ENCODE measurements at places on chromosomes 4 and X.

- DNase-seq, result no peak
These were observed 410.3 kb upstream of the RASGEF1B start for GRCh38 chr4:81881855-81882621.

DNA sequence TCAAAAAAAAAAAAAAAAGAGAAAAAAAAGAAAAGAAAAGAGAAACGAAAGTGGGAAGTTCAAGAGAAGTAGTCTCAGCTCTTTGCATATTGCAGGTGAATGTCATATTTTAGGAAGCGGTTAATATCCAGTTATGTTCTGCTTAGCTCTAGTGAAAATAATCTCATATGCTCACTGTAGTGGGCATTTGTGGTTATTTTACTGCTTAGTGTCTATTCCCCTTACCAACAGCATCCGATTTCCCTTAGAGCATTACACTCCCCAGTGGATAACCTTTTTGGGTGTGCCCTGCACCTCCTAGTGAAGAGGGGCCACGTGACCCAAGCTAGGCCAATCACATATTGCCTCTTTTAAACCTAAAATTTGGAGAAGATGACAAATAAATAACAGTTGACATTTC, 111.2 kb upstream of the ZNF827 start:
- no peak for DNase-seq

- DNase-seq, result no peak
These were observed 429.1 kb upstream of the INTU start for GRCh38 chr4:127203562-127204200.

DNA sequence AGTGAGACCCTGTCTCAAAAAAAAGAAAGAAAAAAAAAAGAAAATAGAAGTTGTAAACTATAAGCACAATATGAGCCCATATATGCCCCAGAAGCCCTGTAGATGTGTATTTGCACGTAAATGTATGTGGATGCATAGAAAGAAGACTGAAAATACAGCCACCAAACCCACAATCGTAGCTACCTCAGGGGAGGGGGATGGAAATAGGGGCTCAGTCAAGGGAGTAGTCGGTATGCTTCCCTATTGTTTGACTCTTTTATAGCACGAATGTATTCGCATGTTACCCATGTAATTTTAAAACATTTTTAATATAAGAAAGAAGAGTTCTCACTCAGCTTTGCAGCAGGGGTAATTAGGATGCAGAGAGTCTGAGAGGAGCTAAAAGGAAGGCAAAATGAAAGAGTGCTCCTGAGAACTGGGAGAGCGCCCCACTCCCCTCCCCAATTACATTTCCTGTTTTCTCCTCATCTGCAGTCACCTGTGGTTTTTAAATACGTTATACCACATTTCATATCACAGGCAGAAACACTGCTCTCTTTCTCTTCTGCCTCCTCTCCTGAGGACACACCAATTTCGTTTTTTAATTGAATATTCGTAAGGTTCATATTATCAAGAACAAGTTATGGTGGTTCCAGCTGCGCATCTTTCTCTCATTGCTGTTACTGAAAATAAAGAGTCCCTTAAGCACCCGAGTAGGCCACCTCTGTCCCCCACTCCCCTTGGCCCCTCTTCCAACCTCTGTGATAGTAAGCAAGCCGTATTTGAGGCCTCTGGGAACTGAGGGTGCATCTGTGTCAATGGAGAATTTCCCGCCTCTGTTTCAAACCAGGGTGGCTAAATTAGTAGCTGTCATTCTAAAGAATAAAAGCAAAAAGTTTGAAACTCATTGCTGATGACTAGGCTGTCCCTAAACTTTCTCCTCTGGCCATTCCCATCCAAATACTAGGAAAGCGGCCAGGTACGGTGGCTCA, 10.7 kb downstream of the SEPTIN6 start:
- no peak for DNase-seq

GRCh38 chrX:134738986-134739740, 80.9 kb upstream of the PLAC1 start:
- no peak for DNase-seq

GRCh38 chr4:118224243-118224829, 128.5 kb downstream of the PRSS12 start:
- DNase-seq, result no peak

GRCh38 chr4:176475067-176475466, 155.3 kb downstream of the SPCS3 start:
- DNase-seq, result no peak

GRCh38 chr4:137532869-137533236, 559 bp upstream of the PCDH18 start:
- no peak for DNase-seq

DNA sequence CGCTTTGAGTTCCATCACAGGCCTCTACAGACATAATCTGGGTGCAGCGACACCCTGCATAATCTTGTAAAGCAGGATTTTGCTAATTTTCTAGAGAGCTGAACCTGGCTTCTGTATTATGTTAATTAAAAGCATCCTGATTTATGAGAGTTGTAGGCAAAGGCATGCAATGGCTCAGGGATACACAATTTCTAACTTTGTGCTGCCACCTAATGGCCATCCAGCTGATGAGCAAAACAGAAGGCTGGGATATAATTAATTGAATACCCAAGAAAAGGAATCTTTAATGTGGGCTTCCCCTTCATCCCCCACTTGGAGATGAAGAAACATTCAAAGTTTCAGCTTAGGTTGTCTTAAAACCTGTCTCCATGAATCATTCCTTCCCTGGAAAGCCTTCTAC, 78.1 kb downstream of the BMP15 start:
- no peak for DNase-seq

DNA sequence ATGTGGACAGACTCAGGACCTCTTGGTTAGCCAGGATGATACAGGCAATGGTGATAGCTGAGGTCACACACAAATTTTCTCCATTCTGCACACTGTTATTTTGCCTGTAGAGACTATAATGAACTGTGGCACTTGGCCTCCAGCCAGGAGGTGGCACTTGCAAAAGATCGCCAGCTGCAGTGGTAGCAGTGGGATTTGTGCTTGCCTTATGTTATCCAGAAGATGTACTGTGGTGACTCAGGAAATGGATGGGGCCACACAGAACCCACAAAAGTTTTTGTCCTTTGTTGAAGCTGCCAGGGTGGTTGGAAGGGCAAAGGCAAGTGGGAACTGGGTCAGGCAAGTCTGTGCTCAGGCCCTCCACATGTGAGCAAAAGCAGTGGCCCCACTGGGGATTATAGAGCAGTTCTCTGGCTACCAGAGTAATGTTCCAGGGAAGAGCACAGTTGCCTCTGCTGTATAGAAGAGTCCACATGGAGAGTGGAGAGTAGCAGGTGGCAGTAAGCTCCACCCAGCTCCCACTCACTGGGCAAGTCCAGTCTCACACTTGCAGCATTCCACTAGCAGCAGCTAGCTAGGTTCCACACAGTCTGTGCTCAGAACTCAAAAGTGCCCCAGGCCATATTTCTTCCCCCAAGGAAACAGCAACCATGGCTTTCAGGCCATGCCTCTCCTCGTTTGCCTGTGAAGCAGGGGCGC, 5.9 kb upstream of the C4orf17 start:
- DNase-seq, result no peak

- DNase-seq, result no peak
These were observed 334.9 kb downstream of the DCTD start for GRCh38 chr4:182582245-182582644.

DNA sequence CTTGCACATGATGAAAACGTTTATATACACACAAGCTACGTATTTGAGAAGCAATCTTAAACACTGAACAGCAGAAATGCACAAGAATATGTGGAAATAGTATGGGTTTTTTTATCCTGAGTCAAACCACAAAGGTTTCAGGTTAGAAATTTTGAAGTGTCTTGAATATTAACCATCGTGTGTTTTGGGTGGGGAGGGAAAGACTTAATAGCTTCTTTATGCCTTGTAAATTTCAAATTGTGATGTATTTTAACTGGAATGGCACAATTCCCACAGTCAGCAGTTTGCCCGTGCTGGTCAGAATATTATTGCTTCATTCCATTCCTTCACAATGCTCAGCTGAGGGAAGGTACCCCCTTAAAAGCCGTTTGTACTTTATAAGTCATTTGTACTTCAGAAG, 67.4 kb upstream of the WDR1 start:
- DNase-seq, result no peak

DNA sequence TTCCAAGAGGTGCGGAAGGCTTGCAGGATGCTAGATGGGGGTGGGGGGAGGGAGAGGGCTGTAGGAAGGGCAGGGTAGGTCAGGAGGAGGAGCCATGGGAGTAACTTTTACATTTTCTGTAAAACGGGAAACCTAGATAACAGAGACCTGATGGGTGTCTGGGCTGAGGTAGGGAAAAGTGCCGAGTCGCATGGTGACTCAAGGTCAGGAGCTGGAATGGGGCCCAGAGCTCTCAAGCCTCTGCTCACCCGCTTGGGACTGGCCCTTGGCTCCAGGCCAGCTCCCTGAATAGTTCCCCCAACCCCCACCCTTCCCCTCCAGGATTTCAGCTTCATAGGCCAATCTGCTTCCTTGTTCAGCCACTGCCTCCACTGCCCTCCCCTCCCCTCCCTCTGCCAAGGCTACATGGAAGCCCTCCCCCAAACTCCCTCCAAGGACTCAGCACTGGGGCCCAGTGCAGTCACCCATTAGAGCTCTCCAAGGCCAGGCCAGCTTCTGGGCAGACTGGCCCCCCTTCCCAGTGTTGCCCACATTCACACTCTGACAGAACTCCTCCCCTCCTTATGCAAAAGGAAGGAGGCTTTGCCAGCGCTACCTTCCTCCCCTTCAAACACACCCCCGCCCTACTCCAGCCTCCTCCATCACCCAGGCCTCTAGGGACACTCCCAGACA, 43.6 kb downstream of the TSC22D3 start:
- no peak for DNase-seq

Measured in activated T-helper 1 cell treated with anti-CD3 and anti-CD28 coated beads, Interleukin-2, amount 50 U/mL, for 16 hours (primary cell).